ENCODE measurements at places on chromosomes 4 and X.
A peak's percentile ranks its signal among the peaks of the same experiment; 100 is the strongest.

DNA sequence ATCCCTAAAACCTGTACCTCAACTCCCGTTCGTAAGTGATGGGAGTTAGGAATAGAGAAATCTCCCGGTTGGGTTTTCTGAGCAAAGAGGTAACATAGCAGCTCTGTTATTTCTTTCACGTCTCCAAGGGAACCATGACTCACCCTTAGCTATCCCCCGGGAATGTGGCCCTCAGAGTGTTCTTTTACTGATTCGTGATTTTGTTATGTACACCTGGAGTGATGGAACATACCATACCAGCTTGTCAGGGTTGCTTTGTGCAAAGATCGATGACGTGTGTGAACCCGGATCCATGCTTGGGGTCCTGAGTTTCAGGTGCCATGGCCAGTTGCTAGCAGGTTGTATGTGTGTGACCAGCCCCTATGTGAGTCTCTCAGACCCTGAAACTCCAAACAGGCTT is 52.6 kb downstream of the HPRT1 start:
- DNase-seq: no peak

- DNase-seq: no peak
These were observed 109.8 kb upstream of the ATP6AP2 start for GRCh38 chrX:40470830-40471429.

GRCh38 chr4:56791316-56791715 is 30.2 kb downstream of the SPINK2 start:
- DNase-seq: no peak

DNA sequence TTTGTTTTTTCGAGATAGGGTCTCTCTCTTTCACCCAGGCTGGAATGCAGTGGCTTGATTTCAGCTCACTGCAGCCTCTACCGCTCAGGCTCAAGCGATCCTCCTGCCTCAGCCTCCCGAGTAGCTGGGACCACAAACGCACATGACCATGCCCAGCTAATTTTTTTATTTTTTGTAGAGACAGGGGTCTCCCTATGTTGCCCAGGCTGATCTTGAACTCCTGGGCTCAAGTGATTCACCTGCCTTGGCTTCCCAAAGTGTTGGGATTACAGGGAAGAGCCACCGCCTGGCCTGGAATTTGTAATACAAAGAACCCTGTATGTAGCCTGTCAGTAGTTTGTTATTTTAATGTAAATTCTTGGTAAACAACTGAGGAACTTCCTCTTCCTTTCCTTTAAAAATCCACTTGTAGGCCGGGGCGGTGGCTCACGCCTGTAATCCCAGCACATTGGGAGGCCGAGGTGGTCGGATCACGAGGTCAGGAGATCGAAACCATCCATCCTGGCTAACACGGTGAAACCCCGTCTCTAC is 119.5 kb downstream of the PHKA2 start:
- no peak for DNase-seq

DNA sequence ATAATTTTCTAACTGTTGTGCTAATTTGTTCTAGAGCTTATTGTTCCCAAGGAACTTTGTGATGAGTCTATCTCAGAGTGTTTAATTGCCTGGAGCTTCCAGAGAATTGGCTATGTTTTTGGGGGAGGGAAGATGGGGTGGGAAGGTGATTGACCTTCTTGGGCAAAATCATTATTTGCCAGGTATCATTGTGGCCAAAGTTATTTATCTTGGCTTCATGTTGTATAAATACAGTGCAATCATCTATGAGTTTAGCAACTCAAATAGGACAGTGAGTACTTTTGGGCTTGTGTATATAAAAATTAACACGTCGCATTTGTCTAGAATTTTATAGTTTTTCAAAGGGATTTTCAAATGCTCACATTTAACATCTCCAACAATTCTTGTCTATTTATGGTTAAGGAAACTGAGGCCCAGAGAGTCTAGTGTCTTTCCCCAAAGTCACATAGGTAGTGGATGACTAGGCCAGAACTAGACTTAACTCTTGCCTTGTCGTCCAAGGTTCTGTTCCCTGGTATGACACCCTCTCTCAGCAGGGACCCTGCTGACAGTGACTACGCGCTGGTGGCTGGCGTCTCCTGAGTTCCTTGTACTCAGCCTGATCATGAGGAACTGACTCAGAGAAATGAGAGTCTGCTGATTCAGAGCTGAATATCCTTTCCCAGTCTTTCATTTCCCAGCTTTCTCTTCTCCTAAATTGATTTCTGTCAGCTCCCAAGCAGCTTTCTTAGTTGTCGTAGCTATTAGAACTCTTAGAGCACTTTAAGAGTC is 27.7 kb downstream of the FNIP2 start:
- DNase-seq: no peak

GRCh38 chr4:70666369-70666768 is at the start of gene JCHAIN:
Gene JCHAIN (minus strand): TSS chr4:70666508. CDS start chr4:70666490, 18 bp downstream.
- DNase-seq: no peak

GRCh38 chrX:65300104-65300809 is 234.3 kb downstream of the LAS1L start:
- no peak for DNase-seq

DNA sequence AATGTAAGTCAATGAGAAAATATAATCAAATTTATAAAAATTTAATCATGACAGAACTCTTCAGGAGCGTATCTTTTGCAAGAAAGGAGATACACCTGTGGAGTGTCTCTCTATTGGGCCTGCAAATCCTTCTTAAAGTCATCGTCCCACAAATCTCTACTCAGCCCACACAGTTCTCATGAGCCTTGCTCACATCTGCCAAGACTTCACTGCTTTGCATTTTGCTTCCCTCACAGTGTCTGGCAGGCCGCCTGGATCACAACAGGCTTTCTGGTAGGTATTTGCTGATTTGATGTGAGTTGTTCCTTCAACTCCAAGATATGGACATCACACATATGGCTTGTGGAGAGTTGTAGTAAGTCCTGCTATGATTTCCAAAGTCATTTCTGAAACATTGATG is 183.1 kb upstream of the ARX start:
- DNase-seq: no peak

- no peak for DNase-seq
These were observed 4.7 kb upstream of the TBC1D19 start for GRCh38 chr4:26579169-26579568.

GRCh38 chr4:177408023-177408422 is 34.2 kb downstream of the AGA start:
- DNase-seq: no peak

GRCh38 chr4:141009931-141010330 is 123.3 kb downstream of the RNF150 start:
- no peak for DNase-seq

DNA sequence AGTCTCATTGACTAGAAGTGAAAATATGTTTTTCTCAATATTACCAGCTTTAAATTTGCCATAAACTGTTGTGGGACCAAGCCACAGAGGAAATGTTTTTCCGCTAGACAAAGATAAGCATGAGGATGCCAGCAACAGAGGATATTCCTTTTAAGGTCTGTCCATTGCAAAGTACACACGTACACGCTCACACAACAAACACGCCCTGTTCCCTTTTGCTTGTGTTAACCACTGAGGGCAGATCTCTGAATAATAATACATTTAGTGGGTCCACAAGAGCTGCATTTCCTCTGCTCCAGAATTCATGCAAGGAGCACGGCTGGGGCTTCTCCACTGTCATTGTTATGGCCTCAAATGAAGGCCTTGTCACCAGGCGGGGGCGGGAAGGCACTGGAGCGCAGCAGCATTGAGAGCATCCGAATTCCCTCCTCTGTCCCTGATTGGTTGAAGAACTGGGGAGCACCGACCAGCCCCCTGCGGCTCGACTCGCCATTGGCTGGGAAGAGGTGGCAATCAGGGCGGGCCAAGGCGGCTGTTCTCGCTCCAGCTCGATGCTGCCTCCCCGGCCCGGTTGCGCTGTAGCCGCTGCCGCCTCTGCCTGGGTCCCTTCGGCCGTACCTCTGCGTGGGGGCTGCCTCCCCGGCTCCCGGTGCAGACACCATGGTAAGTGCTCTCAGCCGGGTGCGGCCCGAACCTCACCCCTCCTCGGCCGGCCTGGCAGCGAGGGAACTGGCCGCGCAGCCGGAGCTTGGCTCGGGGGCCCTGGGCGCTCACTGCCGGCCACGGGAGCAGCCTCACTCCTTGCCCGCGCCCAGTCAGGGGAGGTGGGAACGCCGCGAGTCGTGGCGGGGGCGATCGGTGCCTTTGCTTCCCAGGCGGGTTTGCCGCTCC is at the start of gene GUCY1B1:
GUCY1B1 (plus strand) TSS at position 541 of the 891 bp plus-strand sequence; CDS start at position 661, 120 bp downstream.
- peak; percentile 77 for DNase-seq

DNA sequence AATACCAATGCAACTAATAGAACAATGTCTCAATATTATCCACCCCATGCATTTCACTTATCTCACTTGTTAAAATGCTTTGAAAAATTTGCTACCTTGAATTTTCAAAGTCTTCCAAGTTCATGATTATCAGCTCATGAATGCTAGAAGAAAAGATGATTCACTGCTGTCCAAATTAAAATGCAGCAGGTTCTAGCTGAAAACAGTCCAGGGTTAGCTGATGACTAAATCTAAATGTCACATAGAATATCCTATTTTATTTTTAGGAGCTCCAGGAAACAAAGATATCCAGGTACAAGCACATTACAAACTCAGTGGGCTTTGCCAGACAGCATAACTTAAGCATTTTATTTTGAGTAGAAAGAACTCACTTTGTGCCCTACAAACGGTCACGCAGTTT is 38.0 kb upstream of the SPARCL1 start:
- no peak for DNase-seq

DNA sequence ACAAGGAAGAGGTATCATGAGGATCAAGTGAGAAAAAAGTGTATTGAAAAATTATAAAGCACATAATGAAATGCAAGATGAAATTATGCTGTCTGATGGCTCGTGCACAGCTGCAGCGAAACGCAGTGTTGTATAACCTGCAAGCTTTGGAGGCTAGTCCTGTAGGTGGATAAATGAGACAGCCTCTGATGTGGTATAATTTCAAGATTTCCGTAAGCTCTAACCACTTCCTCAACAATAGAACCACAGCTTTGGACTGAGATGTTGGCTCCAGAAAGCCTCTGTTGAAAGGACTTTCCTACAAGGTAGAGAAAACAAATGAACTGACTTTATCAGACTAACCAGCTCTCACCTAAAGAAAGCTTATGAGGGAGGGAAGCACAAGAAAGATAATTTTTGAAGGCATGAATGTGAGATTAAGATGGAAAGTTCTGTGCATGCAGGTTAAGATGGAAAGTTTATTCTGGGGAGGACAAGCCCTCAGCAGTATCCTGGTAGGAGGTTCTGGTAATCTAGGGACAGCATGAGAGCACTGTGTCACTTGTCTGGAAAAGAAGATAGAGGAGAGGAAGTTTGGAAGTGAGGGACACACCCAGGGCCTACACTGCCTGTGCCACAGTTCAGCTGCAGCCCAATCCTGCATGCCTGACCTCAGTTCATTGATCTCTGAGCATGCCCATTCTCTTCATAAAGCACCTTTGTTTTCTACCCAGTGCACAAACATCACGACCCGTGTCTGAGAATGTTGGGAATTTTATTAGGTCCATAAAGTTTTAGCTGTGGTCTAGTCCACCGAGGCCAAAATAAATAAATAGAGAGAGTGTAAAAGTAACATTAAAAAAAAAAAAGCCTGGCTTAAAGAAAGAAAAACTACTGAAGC is 161.5 kb upstream of the SFRP2 start:
- no peak for DNase-seq

- no peak for DNase-seq
These were observed 2.9 kb upstream of the OTUD5 start for GRCh38 chrX:48960291-48960690.

DNA sequence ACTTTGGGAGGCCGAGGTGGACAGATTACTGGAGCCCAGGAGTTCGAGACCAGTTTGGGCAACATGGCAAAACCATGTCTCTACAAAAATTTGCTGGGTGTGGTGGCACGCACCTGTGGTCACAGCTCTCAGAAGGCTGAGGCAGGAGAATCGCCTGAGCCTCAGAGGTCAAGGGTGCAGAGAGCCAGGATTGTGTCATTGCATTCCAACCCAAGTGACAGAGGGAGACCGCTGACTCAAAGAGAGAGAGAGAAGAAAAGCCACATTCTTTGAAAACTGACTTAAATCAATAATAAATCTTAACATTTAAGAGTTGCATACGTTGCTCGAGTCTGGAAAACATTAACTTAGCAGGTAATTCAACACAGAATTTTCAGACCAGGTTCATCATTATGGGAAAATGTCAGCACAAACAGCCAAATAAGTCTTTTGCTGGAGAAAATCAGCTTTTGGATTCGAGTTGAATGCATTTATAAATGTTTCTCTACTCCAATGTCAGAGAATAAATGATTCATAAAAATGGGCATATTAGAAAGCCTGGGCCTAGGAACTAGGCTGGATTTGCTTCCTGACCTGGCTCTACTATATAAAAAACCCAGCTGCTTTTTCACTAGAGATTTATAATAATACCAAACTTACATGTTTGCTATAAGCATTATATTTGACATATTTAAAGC is 68.3 kb upstream of the RBPJ start:
- DNase-seq: no peak

DNA sequence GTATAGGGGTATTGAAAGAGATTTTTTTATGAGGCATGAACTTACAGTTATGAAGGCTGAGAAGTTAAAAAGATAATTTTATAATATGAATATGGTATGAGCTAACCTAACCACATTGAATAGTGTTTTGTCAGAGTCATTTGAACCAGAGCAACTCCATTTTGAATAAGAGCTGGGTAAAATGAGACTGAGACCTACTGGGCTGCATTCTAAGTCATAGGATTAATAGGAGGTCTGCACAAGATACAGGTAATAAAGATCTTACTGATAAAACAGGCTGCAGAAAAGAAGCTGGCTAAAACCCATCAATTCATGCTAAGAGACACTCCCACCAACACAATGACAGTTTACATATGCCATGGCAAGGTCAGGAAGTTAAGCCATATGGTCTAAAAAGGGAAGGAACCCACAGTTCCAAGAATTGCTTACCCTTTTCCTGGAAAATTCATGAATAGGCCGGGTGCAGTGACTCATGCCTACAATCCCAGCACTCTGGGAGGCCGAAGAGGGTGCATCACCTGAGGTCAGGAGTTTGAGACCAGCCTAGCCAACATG is 209.2 kb downstream of the TECRL start:
- DNase-seq: no peak

DNA sequence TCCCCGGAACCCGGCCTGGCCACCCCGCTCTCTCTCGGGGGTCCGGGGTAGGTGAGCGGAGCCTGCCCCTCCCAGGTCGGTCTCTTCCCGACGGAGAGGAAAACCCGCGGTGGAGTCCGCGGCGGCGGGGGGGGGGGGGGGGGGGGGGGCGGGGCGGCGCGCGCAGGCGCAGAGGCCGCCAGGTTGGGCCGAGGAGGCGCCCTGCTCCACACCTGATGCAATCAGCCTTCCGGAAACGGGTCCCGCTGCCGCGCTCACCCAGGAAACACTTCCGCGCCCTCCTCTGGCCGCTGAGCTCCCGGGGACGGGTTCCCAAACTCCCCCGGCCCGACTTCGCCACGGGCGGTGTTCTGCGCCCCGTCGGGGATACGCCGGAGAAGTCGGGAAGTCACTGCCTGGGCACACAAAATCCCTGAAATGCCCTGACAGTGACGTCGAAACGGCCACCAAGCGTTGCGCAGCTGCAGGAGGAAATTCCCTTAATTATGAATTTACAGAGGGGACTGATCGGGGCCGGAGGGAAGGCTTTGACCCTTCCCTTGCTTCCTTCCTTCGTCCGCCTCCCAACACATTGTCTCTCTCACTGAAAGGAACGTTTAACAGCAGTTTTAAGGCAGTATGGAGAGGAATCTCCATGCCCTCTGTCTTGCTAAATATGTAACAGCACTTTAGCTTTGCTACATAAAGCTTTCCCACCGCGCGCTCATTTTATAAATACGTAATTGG is 2.1 kb upstream of the APBB2 start:
- DNase-seq: peak; percentile 95

- no peak for DNase-seq
These were observed 23.4 kb downstream of the IRF2 start for GRCh38 chr4:184450743-184451535.

Measured in COR-L47 (cell line).